ENCODE measurements at places on chromosomes 6 and 20.

- DNase-seq, result no peak
Observed at GRCh38 chr6:120248451-120248850, 898.9 kb upstream of the MAN1A1 start.

- DNase-seq, result peak; percentile 53
Observed at GRCh38 chr6:13624871-13625288, 9.7 kb downstream of the NOL7 start.

- DNase-seq, result no peak
Observed at GRCh38 chr20:52349806-52350205, 158.2 kb upstream of the ZFP64 start.

GRCh38 chr6:104653781-104654180, 205.9 kb downstream of the HACE1 start:
- DNase-seq, result no peak

GRCh38 chr6:44268095-44268628, 2.1 kb upstream of the TMEM151B start:
- peak; percentile 75 for DNase-seq

DNA sequence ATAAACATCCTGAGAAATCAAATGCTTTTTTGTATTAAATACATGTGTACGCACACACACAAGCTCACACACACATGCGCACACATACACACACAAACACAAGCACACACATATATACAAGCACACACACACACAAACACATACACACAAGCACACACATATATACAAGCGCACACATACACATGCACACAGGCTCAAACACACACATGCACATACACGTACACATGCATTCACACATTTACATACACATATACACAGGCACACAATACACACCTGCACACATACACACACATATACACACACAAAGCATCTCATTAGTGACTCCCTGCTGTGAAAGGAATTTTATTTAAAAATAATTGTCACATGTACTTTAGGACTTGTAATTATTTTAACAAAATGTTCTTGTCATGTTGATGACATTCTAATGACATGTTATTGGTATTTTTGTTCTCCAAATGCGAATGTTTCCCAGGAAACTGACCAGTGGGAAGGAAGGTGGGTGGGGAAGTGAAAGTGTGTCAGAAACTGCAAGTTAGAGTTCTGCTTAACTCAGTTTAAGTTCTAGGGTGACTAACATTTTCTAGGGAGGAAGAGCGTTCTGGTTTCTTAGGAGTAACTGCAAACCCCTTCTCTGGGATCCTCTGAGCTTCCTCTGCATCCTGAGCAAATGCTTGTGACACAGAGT, 113.9 kb upstream of the ZNF217 start:
- no peak for DNase-seq

GRCh38 chr20:35370751-35371150, 41.0 kb downstream of the UQCC1 start:
- DNase-seq, result no peak

DNA sequence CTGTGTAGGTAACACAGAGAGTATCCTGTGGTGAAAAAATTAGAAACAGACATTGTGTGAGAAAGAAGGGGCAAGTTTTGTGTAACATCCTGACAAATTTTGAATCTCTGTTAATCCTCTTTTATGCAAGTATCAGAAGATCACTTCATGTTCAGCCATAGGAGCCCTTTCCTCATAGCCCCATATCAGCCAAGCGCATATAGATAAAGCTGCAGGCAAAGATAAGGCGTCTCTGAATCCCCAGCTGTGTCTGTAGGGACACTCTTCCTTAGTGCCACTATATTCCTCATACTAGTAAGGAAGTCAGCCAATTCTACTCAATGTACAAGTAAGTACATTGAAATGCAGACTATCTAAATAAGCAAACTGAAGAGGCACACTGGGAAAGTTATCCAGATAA, 22.3 kb downstream of the HTR1E start:
- no peak for DNase-seq

DNA sequence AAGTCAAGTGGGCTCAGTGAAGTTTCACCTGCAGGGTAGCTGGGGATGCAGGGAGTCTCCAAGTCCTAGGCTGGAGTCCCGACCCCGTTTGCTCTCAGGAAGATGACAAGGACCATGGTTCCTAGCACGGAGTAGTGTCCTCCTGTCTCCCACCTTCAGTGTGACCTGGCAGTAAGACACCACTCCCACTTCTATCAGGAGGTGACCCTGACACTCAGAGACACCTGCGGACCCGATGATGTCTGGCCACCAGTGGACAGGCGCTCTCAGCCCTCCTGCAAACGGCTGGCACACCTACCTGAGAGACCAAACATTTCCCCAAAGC, 1.1 kb downstream of the SOD2 start:
- DNase-seq, result no peak

- DNase-seq, result peak; percentile 59
Observed at GRCh38 chr6:27251112-27251605, 3.7 kb downstream of the PRSS16 start.

DNA sequence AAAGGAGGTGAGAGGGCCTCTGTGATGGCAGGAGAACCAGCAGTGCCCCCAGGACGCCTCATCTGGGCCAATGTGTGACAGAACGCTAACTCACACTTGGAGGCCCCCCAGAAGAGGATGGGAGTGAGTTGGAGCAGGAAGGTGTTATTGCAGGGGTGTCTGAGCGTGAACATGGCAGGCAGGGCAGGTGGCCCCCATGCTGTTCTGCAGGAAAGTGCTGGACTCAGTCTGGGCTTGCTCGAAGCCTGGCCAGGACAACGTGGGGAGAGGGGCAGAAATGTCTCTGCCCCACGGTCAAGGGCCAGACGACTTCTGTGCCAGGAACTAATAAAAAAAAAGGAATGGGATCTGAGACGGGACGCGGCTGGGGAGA, 931 bp upstream of the EBF4 start:
- DNase-seq, result no peak

DNA sequence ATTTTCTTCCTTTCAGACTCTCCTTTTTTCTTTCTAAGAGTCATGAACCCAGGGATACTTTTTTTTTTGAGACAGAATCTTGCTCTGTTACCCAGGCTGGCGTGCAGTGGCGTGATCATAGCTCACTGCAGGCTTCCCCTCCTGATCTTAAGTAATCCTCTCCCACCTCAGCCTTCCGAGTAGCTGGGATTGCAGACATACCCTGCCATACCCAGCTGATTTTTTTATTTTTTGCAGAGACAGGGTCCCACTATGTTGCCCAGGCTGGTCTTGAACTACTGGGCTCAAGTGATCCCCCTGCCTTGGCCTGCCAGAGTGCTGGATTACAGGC, 32.8 kb upstream of the IER3 start:
- DNase-seq, result no peak

DNA sequence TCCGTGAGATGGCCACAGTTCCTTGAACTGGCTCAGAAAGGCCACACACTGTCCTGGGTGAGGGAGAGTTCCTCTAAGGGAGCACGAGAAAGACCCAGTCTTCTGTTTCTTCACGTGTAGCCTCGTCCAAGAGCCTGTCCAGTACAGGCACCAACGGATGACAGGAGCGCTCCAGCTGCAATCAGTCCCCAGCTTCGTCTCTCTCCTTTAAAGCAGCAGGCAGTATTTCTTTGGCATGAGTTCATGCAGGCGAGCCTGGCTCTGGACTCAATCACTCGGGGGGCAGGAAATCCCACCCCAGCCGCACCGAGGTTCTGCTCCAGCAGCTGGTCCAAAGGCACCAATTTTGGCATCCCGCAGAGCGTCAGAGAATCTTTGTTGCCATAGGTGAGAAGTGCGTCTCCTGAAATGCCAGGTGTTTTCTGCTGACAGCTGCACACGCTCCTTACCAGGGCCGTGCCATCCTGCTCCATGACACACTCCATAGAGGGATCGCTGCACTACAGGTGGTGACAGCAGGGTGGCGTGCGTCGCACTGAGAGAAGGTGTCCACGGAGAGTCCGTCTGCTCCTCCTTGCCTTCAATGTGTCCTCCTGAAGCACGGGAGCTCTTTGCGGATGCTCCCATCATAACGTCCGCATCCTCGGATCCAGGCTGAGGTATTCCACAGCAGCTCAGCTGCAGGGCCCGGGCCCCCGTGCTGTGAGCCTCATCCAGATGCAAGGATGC, 59.6 kb upstream of the AFDN start:
- no peak for DNase-seq

- no peak for DNase-seq
Observed at GRCh38 chr20:18541741-18542140, 25.5 kb upstream of the SMIM26 start.

- no peak for DNase-seq
Observed at GRCh38 chr6:16320533-16321340, 82.3 kb downstream of the GMPR start.

- DNase-seq, result no peak
Observed at GRCh38 chr6:106356378-106356777, 4.1 kb upstream of the CRYBG1 start.

DNA sequence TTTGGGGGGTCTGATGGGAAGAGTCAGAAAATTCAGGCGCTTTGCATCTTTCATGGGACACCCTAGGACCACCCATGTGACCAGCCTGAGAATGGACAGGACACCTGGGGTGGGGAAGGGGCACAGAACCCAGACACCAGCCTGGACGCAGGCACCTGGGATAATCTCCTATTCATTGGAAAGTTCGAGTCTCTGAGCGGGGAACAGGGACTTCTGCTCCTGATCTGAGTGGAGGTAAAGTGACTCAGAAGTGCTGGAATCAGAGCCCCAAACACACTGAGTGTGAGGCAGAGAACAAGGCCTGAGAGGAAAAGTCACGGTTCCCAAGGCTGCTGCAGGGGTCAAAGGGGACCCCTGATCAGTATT, 1.4 kb downstream of the HLA-B start:
- DNase-seq, result no peak

DNA sequence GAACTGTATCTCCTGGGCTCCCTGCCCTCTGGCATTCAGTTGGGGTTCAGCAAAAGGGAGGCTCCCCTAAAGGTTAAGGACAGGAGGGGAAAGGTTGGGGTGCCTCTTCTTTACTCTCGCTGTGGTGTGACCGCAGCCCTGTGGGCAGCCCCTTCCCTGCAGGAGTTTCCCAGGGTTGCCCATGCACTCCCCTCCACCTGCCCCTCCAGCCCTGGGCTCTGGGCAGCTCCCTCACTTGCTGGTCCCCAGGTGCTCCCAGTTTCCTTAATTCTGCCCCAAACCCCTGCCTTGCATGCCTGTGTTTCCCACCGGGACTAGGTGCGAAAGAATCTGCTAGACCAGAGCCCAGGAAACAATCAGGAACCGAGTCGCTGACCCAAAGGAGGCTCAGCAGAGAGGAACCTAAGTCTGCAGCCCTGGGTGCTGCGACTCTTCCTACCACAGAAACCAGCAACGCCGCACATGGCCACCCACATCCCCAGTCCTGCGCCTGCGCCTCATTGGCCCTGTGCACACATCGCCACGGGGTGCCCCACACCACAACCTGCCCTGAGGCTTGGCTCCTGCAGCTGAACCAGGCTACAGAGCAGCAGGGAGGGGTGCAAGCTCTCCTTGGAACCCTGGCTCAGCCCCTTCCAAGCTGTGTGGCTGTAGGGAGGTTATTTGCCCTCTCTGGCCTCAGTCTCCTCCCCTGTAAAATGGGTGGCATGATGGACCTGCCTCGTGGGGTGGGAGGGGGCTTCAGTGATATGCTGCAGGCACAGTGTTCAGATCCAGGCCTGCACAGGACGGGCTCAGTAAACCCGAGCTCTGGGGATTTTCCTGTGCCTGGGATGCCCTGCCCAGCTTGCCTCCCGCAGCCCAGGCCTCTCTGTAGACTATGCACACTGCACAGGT, 487.6 kb downstream of the PREX1 start:
- no peak for DNase-seq

DNA sequence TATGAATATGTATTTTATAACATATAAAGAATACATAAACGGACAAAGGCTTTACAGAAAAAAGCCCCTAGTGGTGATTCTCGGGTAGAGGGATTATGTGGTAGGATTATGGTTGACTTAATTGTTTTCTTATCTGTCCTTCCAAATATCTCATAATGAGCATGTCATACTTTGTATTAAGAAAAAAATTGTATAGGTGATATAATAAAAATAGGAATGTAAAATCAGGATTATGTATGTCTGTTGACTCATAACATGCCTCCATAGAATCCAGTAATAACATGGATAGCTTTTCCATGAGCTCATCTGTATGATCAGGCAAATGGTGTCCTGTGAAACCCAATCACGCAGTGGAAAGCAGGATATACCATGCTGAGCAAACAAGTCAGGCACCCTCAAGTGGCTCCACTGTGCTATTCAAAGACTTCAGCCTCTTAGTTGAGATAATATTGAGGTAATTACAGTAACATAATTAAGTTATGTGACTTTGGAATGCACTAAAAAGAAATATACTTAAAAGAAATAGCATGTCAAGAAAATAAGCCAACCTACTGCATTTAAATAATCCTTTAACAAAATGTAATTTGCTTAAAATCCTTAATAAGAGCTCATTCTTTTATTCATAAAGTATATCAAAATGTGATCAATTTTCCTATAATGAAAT, 39.6 kb upstream of the PRELID3B start:
- DNase-seq, result no peak

DNA sequence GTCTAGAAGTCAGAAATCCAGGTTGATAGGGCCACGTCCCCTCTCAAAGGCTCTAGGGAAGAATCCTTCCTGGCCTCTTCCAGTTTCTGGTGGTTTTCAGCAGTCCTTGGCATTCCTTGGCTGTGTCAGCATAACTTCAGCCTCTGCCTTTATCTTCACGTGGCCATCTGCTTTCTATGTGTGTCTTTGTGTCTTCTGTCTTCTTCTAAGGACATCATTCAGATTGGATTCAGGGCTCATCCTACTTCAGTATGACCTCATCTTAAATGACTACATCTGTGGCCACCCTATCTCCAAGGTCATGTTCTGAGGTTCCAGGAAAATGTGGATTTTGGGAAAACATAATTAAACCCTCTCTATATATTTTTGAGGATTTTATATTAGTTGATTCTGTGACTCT, 23.0 kb downstream of the C6orf89 start:
- DNase-seq, result no peak

- DNase-seq, result no peak
Observed at GRCh38 chr6:109295109-109295773, 87.0 kb downstream of the CD164 start.

DNA sequence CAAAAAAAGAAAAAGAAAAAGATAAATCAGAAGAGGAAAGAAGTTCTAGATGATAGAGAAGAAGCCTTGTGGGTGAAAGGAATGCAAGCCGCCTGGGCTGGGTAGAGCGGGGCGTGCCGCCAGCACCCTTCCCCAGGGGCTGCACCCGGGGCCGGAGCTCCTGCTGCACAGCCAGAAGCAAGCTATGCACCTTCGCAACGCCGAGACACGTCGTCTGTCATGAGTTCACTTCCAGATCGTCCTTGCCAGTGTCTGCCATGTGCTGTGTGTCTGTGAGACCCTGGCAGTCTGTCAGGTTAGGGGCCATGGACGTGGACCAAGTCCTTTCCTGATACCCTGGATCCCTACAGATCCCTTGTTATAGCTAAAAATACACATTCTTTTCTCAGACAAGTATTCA, 25.5 kb upstream of the ADRM1 start:
- no peak for DNase-seq
